ENCODE measurements at places on chromosomes 3 and 15.

DNA sequence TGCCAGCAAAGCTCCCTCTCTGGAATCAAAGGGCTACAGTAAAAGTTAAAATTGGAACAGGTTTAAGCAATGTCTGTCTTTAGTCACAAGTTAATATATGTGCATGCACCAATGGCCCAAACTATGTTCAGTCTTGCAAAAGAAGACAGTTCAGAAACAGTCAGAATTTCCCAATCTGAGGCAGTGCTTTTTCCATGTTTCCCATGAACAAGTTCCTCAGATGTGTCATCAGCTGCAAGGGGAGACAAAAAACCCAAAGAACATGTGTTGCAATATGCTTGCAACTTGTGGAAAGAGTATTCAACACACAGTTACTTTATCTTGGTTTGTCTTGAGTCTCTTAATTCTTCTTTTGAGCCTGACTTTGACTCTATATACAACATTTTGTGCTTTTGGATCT, 148.4 kb downstream of the USP13 start:
- DNase-seq: peak; percentile 4

- DNase-seq: peak; percentile 51
Measured at GRCh38 chr3:50100386-50100785, 11.7 kb downstream of the RBM5 start.

- no peak for DNase-seq
Measured at GRCh38 chr3:128684986-128685726, 34.5 kb upstream of the RPN1 start.

GRCh38 chr3:178437236-178437635, 99.0 kb upstream of the KCNMB2 start:
- peak; percentile 50 for DNase-seq

DNA sequence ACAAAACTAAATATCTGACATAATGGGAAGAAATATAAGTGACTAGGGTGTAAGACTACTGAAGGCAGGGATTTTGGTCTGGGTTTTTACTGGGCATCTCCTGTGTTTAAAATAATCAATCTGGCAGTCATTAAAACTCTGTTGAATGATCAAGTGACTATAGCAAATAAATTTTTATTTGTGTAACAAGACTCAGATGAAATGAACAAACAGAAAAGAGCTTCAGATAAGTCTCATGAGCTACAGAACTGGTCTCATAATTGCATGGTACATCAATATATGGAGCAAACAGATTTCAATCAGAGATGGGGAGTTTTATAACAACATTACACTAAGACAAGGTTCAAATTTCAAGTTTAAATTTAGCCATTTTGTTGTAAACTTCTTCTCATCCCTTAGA, 372.5 kb downstream of the PLCL2 start:
- no peak for DNase-seq

DNA sequence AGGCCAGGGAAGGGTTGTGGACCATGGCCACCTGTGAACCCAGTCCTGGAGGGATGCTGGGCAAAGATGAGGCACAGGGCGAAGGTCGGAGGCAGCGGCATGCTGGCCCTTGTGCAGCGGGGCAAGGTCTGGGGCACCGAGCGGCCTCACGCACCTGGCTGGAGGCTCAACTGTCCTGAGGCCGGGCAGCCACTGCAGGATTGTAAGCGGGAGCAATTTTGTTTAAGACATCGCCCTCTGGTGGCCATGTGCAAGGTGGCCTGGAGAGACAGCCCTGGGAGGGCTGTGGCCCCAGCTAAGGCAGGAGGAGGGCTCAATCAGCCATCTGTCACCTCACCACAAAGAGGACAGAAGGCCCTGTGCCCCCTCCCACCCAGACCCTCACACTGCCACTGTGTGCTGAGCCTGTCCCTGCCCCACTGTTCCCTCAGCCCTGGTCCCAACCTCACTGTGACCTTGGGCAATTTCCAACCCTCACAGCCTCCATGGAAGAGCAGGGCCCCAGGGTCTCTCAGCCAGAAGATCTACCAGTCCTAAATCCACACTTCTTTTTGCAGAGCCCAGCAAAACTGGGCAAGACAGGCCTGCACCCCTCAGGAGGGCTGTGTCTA, 46.2 kb downstream of the TPRA1 start:
- DNase-seq: peak; percentile 85

DNA sequence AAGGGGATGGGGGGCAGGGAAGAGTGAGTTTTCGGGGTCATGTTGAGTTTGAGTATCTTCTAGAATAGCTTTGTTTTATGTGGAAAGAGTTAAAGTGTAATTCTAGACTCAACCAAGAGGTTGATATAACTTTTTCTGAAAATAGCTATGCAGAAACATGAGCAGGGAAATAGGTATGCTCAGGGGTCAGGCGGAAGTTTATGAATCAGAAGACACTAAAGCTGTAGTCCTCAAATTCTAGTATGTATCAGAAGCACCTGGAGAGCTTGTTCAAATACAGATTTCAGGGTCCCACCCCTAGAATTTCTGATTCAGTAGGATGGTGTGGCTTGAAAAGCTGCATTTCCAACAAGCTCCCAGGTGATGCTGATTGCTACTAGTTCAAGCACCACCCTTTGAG, 37.6 kb upstream of the UBE2E2 start:
- DNase-seq: no peak

- peak; percentile 41 for DNase-seq
Measured at GRCh38 chr3:114624571-114625181, 330.8 kb downstream of the TIGIT start.

- no peak for DNase-seq
Measured at GRCh38 chr3:115602194-115602593, 21.1 kb upstream of the GAP43 start.

DNA sequence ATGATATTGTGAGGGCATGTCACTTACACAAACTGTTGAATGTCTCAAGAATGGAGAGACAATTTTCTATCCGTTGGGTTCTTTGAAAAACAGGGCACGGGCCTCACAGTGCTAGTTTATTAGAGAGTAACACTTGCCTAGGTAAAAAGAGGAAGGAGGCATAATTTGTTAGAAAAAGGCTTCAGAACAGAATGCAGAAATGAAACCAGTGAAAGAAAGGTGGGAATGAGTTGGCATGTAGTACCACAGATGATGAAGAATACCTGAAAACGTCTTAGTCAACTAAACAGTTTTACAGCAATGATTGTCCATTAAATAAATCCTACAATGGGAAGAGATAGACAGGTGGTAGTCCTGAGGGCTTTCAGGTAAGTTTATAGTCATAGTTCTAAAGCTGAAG, 1399.7 kb upstream of the CADM2 start:
- DNase-seq: no peak

DNA sequence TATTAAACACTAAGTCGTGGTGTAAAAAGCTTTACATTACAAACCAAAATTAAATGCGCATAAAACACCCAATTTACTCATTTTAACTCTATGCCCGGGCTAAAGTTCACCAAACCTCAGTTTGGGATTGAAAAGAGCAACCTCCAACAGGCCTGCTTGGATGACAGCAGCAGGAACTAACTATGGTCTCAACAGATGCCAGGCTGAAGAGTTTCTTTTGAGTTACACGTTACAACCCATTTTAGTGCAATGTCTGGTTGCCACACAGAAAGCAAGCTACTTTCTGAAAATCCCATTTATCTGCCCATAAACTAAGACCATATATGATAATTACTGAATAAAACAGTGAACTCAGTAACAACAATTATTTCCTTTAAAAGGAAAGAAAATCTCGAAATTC, 2.2 kb downstream of the SATB1 start:
- DNase-seq: peak; percentile 31

GRCh38 chr3:24004171-24004938, 59.3 kb downstream of the NR1D2 start:
- no peak for DNase-seq

GRCh38 chr15:64521201-64521600, 60.8 kb downstream of the ZNF609 start:
- DNase-seq: no peak

- DNase-seq: peak; percentile 87
Measured at GRCh38 chr3:100254168-100254777, 6.5 kb upstream of the TBC1D23 start.

GRCh38 chr15:61318802-61319525, 89.9 kb upstream of the RORA start:
- DNase-seq: no peak

- peak; percentile 75 for DNase-seq
Measured at GRCh38 chr3:196192036-196192523, 19.1 kb downstream of the ZDHHC19 start.

- no peak for DNase-seq
Measured at GRCh38 chr3:57841818-57842217, 85.7 kb downstream of the SLMAP start.

- DNase-seq: no peak
Measured at GRCh38 chr15:83998486-83998885, 237.1 kb upstream of the GOLGA6L4 start.

- DNase-seq: peak; percentile 73
Measured at GRCh38 chr15:58521293-58521991, 89.7 kb downstream of the LIPC start.

DNA sequence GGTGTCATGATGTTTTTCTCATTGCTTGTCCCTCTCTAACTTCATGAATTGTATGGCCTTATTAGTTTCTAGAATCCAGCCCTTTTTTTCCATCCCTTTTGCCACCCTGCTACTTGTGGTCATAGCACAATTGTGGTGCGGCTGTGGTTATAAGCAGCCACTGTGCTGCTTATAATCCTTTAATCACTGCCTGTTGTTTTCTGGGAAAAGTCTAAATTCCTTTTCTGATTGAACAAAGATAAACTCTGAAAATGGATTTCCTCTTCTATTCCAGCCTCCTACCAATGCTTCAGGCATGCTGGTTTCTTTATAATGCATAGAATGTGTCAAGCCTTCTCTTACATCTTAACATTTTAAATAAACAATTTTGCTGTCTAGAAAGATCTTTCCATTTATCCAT, 319.5 kb downstream of the C3orf38 start:
- DNase-seq: no peak

GRCh38 chr3:178001670-178002101, 534.5 kb upstream of the KCNMB2 start:
- DNase-seq: peak; percentile 15

DNA sequence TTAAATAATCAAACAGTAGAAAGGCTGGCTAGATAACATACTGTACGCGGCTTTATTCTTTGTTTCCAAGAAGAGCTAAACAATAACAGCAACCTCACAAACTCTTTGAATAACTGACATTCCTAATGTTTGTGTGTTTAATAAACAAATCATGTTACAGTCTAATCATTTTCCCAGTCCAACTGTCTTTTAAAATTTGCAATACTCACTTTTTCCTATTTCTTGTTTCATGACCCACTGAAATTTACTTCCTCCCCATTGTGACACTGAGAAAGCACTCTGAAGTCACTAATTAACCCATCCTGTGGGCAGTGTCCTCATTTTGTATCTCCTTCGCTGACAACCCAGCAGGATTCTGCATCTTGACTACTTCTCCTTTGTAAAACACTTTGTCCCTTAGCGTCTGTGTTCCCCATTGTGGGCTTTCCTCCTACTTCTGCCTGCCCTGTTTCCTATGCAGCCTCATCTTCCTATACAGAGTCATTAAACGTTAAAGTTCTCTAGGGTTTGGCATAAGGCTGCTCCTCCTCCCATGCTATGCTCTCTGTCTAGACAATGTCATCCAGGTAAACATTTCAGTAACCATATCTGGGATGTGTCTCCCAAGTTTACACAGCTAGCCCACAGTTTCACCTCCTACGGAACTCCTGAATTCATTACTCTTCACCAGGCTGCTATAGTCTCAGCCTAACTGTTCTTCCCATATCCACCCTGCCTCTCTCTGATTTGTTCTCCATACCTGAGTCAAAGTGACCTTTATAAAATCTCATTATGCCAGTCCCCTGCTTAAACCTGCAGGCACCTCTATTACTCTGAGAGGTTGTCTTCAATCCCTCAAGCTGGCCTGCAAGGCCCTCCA, 148.9 kb downstream of the GREM1 start:
- peak; percentile 10 for DNase-seq

DNA sequence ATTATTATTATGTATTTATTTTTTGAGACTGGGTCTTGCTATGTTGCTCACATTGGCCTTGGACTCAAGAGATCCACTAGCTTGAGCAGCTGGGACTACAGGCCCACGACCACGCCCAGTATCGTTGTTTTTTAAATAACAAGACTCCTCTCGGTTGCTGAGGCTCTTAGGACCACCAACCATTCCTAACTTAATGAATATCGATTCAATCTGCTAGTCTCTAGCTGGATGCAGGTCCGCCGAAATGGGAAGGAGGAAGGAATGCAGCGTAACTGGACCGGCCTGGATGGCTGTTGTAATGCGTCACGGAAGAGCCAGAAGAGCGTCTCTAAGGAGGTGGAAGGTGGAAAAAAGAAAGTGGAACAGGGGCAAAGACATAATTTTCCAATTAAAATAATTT, 1.7 kb downstream of the ANXA2 start:
- DNase-seq: no peak

DNA sequence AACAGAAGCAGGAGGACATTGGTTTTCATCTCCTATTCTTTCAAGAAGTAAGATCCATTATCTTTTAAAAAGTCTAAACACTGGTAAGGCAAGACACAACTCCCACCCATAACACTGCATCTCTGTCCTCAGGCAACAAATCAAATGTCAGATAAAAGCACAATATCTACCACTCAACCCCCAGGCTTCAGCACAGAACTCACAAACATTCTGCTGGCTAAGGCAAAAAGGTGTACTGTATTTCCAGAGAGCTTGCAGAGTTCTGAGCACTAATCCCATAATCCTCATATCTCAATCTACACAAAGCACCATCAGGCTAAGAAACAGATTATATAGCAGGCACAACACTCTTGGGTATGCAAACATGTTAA, 20.9 kb downstream of the RAF1 start:
- DNase-seq: no peak

- no peak for DNase-seq
Measured at GRCh38 chr3:66390013-66390412, 110.8 kb downstream of the LRIG1 start.

DNA sequence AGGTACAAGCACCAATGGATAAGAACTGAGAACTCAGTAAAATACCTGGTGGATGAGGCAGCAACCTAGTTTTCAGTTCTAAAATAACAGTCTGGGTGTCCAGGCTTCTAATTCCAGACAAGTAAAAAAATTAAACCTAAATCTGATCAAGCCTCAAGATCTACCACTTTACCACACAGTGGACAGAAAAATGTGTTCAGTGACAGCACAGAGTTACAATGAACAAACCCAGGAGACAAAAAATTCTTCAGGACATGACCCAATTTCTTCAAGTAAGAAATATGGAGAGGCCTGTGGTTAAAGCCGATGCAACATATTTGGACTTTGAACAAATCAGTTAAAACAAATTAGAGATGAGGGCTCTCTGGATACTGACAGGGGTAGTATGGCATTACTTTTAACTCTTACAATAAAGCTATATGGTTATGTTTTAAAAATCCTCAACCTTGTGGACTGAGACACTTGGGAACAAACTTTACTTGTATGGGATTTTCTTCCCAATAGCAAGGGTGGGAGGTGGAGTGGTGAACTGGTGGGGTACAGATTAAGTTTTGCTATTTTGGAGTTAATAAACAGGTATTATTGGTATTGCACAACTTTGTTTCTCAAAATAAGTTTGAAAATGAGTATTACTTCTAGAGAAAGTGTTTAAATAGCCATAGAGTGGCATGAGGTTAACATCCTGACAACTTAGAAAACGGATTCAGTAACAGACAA, 14.2 kb downstream of the CCNL1 start:
- DNase-seq: no peak

DNA sequence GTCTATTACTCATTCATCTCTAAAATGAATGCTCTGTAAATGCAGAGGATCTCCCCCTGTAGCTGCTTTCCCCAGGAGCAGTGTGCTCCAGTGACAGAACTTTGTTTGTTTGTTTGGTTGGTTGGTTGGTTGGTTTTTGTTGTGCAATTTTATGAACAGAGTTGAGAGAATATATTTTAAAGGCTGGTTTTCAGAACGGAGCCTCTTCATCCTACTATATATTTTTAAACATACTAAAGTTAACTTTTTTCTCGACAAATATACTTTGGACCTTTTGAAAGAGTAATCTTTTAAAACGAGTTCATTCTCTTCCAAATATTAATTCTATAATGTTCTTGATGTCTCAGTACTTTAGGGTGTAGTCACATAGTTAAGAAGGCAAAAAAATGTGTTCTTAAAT, 20.2 kb downstream of the RYR3 start:
- DNase-seq: no peak

Data from hematopoietic multipotent progenitor cell treated with erythropoietin and hydrocortisone succinate and interleukin-3 and kit ligand, for 6 days (in vitro differentiated cells).